ENCODE measurements at places on chromosomes 2 and 18.

GRCh38 chr2:196489371-196489770 lies 150.1 kb upstream of the CCDC150 start:
- no peak for DNase-seq

- DNase-seq, result no peak
These were observed 46.2 kb downstream of the LBH start for GRCh38 chr2:30277582-30277981.

GRCh38 chr2:208265801-208266552 lies at the start of gene PIKFYVE:
Gene PIKFYVE (plus strand): TSS chr2:208266255. CDS start chr2:208271520, 5,265 bp downstream.
- peak; percentile 95 for DNase-seq

- DNase-seq, result no peak
These were observed 32.1 kb upstream of the EVA1A start for GRCh38 chr2:75592888-75593287.

GRCh38 chr2:201403880-201404279 lies 46.7 kb upstream of the FLACC1 start:
- no peak for DNase-seq

DNA sequence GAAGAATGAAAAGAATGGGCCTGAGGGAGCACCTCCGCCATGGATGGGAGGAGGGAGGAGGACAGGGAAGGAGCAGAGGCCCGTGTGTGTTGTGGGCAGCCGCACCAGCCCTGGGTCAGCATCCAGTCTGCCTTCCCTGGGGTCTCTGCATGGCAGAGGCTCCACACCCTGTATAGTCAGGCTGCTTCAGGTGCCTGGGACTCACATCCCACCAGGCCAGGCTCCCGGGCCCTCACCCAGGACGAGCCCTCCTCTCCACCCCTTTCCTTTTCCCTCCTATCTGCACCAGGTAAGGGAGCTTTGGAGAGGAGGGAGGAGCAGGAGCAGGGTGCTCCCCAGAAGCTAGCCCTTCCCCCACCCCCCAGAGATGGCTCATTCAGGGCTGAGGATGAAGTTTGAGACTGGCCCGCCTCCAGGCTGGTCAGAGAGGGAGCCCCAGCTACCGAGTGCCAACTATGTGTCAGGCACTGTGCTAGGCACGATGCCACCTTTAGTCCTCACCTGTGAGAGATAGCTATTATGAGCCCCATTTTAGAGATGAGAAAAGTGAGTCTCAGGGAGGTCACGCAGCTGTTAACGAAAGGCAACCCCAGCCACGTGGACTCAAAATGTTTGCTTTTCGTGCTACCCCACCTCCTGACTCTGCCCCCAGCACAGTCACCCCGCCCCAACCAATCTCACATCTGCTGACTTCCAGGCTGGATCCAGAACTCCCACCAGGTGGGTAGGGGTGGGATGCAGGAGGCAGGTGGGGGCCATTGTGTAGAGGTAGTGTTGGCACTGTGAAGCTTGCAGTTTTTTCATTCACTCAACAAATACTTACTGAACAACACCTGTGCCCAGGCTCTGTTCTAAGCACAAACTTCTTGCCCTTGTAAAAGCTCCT lies 242.1 kb downstream of the DYSF start:
- no peak for DNase-seq

DNA sequence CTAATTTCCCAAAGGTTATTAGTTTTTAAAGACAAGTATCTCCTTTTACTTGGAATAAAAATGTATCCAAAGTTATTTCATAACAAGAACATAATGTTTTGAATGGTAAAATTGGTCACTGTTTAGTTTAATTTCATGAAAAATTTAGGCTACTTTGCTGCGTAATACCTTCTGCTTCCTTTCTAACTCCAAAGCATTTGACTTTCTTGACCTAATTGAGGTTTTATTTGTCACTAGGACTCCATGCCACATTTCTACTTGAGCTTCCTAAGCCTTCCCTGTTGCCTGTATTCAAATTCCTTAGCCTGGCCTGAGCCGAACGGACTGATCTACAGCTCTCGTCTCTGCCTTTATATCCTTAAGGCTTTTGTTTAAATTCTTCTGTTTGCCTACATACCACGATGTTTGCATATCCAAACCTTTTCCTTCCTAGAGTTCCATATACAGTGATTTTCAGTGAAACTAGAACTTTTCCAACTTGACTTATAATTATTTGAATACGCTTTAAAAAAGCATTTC lies 25.1 kb downstream of the ARMC9 start:
- DNase-seq, result no peak

- DNase-seq, result no peak
These were observed 173.6 kb downstream of the GALR1 start for GRCh38 chr18:77422974-77423867.

- DNase-seq, result no peak
These were observed 59.6 kb downstream of the HDAC4 start for GRCh38 chr2:239341146-239341732.

GRCh38 chr2:231563378-231563961 lies 29.2 kb upstream of the TEX44 start:
- peak; percentile 27 for DNase-seq

GRCh38 chr2:239277401-239278085 lies 123.3 kb downstream of the HDAC4 start:
- no peak for DNase-seq

- no peak for DNase-seq
These were observed 134.7 kb upstream of the EPAS1 start for GRCh38 chr2:46162329-46163097.

DNA sequence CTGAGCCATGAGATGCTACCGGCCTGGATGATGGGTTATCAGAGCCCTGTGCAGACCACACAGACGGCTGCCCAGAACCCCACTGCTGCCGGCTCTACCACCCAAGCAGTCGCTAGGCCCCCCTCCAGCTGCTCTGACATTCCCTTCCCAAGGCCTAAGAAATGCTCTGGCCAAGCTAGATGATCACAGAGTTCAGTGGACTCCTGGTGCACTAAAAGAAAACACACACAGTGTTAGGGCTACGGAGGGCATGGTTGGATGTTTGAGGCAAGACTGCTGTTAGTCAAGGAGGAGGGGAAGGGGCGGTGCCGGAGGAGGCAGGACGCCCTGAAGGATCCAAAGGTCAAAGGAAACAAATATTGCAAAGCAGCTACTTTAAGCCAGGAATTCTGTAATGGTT lies 174.5 kb downstream of the MYCN start:
- DNase-seq, result no peak

DNA sequence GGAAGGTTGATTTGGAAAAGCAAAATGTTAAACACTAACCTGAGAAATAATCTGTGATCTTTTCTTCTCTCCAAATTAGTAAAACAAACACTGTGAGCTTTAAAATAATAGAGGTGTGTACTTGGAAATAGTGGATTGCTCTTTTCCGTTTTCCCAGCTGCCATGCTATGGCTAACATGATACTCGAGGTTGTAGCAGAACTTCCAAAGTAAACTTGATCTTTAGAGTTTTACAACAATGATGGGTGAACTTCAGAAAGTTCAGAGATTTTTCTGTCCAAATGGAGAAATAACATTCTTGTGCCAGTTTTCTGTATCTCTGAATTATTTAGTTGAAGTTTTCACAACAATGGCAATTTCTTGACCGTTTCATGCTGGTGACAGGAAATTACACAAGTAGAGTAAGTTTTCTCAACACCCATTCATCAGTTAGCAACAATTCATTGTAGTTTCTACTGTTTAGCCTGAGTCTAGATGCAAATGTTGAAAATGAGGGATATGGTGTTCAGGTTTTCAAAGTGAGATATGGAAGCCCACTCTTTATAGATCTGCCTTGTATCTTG lies 135.3 kb upstream of the CTAGE1 start:
- no peak for DNase-seq

DNA sequence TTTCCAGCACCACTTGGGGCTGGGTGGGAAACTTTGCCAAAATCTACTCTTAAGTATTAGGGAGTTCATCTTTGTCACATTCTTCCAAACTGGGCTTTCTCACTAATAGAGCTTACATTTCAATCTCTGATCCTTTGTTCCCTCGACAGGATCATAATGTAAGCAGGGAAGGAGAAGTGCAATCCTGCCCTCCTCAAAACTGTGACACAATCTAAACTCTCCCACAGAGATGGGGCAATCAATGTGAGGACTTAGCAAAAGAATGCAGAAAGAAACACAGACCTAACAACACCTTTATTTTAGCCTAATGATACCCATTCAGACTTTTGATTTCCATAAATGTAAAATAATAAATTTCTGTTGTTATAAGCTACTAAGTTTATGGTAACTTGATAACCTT lies 40.8 kb downstream of the DSEL start:
- no peak for DNase-seq
